Stimulated activated CD8-positive, alpha-beta memory T cell treated with anti-CD3 and anti-CD28 coated beads, Interleukin-12 subunit alpha, Interleukin-12 subunit beta, amount 100 ng/mL, for 1 hour (primary cell): ENCODE measurements at places on chromosomes 2 and 18.

DNA sequence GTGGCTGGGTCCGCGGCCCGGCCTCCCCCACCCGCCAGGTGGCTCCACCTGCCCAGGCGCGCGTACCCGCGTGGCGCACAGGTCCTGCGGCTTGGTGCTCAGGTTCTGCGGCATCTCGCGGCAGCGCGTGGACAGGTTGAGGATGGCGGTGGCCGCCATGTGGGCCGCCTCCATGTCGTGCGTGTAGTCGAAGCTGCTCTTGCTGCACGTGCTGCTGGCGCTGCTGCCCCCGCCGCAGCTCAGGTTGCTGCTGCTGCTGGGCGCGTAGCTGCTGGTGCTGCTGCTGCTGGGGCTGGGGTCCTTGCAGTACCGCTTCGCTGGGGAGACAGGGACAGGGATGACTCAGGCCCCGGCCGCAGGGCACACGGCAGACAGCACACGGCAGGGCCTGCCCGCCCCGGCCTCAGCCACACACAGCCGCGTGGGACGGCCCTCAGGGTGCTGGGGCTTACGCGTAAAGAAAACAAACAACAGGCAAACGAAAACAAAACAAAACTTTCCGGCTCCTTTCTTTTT, 147.7 kb upstream of the PXDN start:
- DNase-seq: no peak

GRCh38 chr2:229909090-229909489, 12.7 kb downstream of the TRIP12 start:
- DNase-seq: no peak

DNA sequence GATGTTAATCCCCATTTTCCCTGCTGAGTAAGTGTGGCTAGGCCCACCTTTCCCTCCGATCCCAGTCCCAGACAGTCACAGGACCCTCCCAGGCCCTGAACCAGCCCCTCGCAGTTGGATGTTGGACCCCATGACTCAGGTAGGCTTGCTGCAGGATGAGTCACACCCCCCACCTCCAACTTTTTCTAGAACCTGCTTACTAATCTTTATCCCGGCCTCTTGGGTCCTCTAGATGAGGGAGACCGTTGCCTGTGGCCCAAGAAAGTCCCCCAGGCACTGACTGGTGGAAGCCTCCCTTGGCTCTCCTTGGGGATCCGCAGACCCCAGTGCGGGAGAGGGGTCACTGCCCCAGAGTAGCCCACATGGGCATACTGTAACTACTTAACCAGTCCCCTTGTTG, 98.5 kb downstream of the SMAD7 start:
- no peak for DNase-seq

GRCh38 chr2:237978058-237978712, 11.4 kb downstream of the UBE2F start:
- DNase-seq: no peak

GRCh38 chr18:8828300-8828699, 122.9 kb downstream of the MTCL1 start:
- DNase-seq: no peak

- DNase-seq: no peak
These were observed 311.3 kb downstream of the TGIF1 start for GRCh38 chr18:3761266-3761665.

DNA sequence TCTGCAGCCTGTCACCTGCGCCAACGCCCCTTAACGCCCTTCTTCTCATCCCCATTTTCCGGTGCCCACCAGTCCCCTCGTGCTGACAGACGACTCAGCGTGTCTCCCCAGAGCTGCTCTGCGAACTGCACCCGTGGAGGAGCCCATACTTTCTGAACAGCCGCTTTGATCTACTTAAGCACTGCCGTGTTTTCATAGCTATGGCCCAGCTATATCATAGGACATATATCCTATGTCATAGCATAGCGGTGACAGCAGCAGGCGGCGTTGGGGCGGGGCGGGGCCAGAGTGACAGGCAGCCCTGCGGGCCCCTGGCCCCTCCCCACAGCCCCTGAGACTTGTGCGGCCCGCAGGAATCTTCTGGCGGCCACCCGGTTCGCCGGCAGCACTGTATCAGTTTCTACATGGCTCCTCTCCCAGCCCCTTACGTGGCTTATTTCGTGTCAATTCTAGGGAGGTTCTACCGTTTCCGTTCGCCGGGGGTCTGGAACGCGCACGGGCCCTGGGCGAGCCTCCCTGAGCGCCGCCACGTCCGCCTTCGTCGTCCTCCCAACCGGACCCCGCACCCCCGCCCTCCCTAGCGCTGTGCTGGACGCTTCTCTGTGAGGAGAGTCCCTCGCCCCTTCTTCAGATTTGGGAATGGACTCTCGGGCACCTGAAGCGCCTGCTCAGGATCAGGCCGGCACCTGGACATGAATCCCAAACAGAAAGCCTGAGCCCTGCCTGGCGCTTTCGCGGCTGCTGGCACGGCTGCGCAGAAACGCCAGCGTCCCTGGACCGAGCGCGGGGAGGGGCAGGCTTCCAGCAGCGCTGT, 35.4 kb downstream of the PTPN18 start:
- DNase-seq: peak; percentile 31

GRCh38 chr2:165586019-165586418, 116.5 kb downstream of the CSRNP3 start:
- no peak for DNase-seq

DNA sequence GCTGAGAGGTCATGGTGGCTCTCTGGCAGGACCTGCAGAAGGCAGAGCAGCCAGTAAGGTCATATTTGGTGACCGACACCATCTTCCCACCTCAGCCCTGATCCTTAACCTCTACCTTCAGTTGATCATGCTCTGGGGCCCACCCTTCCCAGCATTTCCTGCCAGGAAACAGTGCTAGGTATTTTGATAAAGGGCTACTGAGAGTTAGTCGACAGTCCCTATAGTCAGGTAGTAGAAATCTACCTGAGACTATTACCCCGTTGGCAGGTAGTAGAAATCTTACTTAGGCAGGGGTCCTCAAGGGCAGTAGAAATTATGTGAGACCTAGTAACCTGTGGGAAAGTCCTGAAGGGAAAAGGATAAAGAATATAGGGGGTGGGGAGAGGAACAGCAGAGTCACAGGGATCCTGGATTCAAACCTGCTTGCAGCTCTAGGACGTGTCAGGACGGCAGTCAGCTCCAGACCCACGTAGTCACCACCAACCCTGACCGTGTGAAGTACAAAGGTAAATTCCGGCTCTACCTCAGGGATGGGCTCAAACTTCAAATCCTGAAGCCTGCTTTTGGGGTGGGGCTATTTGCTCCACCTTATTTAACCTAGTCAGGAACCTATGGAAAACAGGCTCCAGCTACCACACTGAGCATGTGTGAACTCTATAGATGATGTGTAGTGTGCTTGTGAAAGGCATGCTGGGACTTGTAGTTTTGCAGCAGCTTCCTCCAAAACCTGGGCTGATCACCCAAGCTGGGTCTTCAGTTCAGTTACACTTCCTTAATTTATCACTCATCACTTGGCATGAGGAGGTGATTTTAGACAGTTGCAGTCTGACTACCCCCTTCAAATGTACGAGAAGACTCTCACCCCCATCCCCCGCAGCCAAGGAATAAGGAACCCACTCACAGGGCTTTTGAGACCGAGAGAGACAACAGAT, at the start of gene DQX1:
DQX1 (minus strand) TSS at position 515 of the 932 bp plus-strand sequence; CDS start at position 13, 502 bp downstream.
- no peak for DNase-seq

DNA sequence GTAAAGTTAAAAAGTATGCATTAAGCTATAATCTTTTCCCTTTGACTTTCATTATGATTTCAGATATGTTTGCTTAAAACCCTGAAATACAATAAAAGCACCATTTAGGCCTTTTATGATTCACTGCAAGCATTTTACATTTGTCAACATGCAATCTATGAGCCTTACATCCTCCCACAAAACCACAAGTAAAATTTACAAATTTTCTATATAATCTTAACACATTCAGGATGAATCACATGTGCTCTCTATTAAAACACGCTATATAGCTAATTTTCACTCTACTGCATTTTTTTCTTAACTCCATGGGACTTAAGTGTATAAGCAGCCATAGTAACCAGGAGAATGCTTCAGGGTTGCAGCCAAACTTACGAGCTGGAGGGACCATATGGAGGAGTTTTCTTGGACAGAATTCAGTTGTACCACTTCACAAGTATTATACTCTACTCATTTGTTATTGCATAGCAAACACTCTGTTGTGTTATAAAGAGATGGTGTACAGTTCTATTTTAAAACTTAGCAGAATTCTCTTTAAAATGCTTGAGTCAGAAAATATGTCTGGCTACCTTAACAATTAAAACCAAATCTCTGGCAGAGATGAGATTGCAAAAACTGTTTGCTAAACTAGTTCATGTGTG, 293.2 kb downstream of the ALK start:
- DNase-seq: no peak

DNA sequence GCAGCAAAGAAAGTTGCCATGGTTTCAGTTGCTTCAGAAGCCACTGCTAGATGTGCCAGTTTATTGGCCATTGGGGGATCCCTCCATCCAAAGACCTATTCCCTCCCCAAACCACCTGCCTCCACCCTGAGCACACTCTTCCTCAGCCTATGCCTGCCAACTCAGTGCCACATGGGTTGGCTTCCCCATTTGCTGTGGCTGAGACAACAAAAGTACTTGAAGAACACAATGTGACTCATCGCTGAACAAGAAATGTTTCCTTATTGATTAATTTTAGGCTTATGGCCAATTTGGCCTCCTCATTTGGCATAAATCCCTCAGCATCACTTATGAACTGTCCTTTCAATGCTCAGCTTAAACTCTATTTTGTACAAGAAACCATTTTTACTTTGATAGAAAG, 215.9 kb downstream of the TMEM247 start:
- no peak for DNase-seq
